ENCODE measurements at places on chromosomes 16 and 17.

GRCh38 chr17:57002904-57003303 lies 25.0 kb downstream of the SCPEP1 start:
- no peak for DNase-seq

DNA sequence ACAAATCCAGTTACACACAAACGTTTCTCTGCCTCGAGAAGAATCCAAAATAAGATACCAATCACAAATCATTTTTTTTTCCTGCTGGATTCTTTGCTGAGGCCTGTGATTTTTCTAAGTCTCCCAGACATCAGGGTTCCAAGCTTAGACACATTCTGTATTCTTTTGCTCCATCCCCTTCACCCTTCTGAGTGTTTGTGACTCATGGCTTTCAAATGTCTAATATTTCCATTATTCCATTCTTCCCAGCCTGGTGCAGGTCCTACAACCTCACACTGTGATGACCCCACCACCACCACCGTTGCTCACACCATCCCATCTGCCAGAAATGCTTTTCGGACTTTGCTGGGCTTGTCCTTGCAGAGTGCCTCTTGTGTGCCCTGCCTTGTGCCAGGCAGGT lies 480.1 kb downstream of the SOX9 start:
- no peak for DNase-seq

DNA sequence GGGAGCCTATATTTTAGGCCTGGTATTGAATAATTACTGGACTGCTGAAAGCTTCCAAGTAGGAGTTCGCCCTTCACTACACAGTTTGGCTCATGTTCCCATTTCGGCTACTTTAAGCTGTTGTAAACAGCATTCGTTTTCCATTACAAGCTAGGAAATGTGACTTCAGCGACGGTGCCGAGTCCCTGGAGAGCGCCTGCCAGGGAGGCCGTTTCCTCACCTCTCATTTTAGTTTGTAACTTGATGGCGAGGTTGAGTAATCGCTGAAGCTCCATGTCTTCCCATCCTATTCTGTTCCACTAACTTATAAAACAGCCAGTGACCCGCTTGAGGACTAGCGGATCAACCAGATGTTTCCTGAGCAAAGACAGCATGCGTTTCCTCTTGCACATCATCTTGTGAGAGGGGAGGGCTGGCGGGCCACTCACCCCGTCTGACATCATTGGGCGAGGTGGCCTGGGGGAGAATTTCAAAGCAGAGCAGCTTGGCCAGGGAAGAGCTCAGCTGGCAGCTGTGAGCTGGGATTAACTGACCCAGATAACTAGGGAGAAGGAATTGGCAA lies 32.9 kb downstream of the PCTP start:
- no peak for DNase-seq

DNA sequence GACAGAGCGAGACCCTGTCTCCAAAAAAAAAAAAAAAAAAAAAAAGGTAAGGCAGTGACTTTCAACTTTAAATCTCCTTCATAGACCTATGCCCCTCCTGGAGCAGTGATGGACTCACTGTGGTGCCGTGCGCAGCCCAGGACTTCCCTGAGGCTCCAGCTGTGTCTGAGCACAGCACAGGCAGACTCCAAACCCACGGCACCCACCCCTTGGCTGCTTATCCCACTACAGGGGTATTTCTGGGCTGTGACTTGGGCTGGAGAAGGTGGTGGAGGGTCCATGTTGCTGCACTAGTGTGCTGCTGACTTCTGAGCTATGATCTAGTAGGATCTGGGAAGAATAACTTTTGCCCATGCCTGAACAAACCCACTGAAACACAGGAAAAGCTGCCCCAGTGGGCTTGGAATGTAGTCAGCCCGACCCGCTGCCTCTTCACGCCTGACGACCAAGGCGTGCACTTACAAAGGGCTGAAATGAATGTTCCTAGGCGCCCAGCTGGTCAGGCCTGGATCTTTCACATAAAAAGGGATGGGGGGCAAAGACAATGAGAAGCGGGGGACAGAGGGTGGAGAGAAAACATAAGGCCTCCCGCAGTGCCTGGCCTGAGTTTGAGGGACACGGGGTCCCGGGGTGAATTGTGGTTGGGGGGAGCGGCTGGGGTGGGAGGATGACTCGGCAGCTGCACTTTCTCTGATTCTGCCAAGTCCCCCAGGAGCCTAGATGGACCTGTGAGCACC lies 83.0 kb downstream of the IRF8 start:
- no peak for DNase-seq

DNA sequence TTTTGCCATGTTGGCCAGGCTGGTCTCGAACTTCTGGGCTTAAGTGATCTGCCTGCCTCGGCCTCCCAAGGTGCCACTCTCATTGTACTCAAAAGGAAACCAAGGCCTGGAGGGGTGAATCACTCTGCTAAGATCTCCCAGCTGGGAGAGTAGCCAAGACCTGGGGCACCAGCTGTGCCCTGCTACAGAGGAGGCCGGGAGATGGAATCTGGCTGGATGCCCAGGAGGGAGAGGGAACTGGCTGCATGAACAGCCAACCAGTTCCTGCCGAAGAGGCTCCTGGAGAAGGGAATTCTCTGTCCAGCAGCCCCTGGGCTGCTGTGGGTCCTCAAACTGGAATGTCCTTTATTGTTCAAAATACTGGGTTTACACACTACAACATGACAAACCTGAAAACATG lies 238.7 kb upstream of the CIBAR2 start:
- DNase-seq = peak; percentile 95

GRCh38 chr16:11306381-11306780 lies 25.3 kb upstream of the PRM1 start:
- no peak for DNase-seq

DNA sequence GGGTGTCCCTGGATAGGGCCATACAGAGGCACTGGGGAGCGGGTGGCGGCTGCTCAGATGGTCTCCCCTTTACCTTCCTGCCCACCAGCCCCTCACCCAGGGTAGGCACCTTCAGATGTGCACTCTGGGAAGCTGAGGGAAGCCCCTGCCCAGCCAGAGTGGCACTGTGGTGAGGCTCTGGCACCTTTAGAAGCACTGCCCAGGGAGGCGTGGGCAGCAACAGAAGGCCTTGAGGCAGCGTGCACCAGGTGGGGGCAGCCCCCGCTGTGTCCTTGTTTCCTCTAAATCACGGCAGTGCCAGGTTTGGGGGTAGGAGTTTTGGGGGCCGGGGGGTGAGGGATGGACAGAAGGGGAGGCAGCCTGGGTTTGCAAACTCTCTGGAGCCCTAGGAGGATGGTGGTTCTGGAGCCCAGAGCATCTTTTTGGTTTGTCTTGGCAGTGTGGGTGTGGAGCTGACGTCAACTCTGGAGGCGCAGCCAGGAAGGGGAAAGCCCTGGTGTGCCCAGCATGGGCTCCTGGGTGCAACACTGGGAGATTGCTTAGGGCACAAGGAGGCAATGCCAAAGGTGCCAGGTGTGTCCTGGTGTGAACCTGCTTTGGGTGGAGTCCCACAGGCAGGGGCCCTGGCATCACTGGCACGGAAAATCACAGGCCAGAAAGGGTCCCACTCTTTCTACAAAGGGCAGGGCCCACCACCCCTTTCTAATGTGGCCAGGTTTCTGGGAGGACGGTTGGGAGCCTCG lies 23.1 kb upstream of the CDC42EP4 start:
- DNase-seq = no peak

DNA sequence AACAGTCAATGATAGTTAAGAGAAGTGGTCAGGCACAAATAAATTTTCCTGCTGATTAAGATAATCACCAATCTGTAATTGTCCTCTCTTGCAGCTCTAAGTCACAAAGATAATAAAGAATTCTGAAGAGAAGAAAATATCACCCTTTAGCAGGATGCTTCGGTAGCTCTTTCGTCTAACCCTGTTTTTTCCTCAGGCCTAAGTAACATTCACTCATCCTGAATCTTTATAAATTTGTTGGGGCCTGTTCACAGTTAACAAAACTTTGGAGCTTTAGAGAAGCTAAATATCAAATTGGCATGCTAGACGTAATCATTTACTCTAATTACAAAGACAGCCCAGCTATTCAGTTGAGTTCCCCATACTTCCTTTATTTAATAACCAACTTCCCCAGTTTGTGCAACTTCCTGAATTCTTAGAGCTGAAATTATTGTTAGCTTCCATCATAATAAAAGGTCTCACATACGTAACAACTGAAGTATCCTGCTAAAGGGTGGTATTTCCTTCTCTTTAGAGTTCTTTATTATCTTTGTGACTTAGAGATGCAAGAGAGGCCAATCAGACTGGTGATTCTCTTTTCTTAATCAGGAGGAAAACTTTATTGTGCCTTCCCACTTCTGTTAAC lies 118.6 kb downstream of the TANGO6 start:
- DNase-seq = no peak

DNA sequence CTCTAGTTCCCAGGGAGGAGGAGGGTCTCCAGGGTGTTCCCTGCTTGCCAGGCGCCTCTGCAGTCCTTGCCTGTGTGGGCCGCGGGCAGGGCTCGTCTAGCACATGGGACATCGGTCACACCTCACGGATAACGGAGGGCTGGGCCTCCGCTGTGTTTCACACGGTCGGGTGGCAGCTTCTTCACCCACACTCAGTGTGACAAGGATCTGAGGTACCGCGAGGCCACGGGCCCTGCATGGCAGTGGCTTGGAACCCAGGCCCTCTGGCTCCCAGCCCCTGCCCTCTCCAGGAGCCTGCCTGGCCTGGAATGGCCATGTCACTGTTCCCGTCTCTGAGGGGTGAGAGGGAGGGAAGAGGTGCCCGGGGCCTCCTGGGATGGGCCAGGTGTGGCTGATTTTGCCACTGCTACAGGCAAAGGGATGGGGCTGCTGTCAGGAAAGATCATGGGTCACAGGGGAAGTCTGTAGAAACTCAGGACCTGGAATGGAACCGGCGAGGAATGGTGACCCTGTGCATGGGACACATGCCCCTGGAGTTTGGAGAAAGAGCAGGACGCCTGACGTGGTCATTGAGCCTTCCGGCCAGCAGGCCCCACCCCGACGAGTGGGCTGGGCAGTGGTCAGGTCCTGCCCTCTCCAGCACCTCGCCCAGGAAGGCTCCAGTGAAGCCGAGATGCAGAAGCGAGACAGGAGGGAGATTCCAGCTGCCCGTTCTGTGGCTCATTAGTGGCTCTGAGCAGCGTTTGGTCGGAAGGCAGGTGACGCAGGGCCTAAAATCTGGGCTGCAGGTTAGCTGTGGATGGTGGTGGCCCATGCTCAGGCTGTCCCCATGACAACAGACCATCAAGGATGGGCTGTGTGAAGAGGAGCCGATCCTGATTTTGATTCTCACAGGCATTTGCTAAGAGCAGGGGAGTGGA lies 76.5 kb upstream of the GSE1 start:
- DNase-seq = no peak

DNA sequence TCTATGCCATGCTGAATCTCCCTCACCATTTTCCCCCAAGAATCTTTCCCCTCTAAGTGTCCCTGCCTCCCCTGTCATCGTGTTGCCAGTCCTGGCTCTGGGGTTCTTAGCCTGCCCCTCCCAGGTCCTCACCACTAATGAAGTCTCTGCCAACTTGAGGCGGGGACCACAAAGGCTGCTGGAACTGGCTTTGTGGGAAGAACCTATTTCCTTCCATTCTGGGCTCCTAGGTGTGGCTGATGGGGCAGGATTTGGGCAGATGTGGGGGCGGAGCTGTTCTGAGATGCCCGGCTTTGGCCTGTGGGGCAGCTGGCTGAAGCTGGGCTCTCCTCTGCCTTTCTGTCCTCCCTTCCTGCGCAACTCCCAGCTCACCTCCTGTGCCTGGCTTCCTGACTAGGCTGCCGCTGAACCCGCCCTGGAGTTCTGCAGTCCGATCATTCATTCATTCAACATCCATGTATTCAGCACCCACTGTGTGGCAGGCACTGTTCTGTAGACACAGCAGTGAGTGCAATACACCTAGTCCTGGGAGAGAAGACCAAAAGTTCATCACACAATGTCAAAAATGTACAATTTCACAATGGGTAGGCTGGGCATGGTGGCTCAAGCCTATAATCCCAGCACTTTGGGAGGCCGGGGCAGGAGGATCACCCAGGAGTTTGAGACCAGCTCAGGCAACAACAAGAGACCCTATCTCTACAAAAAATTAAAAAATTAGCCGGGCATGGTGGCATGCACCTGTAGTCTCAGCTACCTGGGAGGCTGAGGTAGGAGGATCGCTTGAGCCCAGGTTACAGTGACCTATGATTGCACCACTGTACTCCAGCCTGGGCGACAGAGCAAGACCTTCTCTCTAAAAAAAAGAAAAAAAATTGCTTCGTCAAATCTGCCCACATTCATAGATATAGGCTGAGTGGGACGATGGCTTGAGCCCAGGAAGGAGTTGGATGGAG lies 1.9 kb upstream of the SNN start:
- DNase-seq = no peak

DNA sequence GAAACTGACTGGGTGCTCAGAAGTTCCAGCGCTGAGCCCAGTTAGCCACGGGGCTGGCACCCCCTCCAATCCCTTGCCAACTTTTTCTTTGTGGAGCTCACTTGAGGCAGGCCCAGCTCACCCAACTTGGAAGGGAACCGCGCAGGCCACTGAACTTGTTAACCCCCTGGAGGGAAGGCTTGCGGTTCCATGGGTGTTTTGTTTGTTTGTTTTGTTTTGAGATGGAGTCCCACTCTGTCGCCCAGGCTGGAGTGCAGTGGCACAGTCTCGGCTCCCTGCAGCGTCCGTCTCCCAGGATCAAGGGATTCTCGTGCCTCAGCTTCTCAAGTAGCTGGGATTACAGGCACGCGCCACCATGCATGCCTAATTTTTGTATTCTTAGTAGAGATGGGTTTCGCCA lies 34.1 kb upstream of the NDRG4 start:
- no peak for DNase-seq

- DNase-seq = no peak
Observed at GRCh38 chr16:3471518-3472176, 23.6 kb downstream of the C16orf90 start.

Data from globus pallidus (tissue), 1 donor.